ENCODE measurements at places on chromosomes 4 and X. TPM values are rescaled to one million over a fixed set of nuclear protein-coding genes. Genes with fewer than 3 reads are reported as not detected.

The MAGEA12 gene
- total RNA-seq, result not detected

DNA sequence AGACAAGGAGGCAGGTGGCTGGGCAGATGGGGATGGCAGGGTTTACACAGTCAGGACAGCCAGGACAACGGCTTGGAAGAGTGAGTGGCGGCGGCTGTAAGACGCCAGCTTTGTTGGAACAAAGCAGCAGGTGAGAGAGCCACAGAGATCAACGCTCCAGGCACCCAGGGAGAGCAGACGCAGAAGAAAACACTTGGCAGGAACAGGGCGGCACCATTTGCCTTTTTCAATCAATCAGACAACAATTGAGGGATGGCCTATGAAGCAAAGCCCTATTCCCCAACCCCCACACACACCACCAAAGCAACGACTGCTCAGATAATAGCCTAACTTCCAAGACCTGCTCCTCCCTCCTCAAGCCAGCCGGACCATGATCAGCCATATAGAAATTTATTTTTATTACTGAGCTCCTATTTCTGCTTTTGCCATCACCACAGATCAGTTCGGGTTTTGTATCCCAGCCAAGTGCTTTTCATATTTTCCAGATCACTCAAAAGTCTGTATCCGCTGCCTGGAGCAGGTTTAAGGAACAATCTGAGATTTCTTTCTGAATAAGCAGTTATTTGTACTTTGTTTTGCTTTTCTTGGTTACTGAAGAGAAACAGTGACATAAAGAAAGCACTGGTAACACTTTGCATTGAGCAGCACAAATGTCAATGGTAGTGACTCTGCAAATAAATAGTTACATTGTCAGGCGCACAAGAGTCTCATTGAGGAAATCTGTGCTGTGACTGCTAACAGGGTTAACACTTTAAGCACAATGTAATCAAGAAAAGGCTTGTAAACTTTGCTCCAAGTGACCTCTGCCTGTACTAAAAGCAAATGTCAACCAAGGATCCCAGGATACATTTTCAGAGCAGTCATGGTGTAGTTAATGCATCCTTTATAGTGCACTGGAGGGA lies 81.8 kb upstream of the RBPJ start:
- no peak for DNase-seq

DNA sequence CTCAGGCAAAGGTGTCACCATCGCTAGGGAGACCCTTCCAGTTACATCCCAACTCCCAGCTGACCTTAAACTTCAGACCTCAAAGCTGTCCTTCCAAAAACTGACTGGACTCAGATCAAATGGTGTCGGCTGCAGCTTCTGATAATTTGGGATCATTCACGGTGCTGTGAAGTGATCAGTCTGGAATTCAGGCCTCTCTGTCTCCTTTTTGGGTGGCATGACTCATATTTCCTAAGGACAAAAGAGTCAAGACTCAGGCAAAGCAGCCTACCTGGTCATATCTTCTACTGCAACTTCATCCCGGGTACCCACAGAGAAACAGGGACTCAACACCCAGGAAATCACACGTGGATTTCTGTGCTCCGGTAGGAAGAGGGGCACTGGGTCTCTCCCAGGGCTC lies 87.6 kb downstream of the SORCS2 start:
- peak; percentile 51 for DNase-seq

The CT45A5 gene
- total RNA-seq, result not detected

- no peak for DNase-seq
Observed at GRCh38 chr4:165449333-165449732, 70.5 kb downstream of the CPE start.

DNA sequence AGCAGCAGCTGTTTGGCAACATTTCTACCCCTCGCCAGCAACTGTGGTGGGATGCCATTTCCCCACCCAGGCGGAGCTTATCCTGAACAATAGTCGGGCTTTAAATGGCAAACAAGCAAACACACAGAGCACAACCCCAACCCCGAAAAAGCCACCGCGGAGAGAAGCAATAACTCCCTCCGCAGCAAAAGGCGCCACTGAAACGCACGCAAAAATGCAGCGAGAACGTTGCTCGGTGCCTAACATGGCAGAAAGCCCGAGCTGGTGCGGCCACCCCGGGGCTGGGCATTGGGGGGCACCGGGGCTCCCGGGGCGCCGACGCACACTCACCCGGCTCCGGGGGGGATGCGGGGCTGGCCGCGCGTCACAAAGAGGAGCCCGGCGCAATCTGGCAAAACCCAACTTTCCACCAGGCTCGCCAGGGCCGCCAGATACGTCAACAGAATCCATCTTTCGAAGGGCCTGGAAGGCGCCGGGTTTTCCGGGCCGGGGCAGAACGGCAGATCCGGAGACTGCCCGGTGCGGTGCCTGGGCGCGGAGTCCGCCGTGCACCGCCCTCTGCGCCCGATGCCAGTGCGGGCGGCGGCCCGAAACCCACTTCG lies 818 bp downstream of the RAI2 start:
- DNase-seq, result no peak

GRCh38 chrX:15177316-15177715 lies 92.6 kb downstream of the ASB9 start:
- no peak for DNase-seq

GRCh38 chrX:94908171-94908570 lies 1234.2 kb downstream of the FAM133A start:
- DNase-seq, result no peak

GRCh38 chr4:140736669-140737343 lies 19.4 kb downstream of the TBC1D9 start:
- DNase-seq, result no peak

GRCh38 chrX:455673-456072 lies 69.0 kb upstream of the PPP2R3B start:
- DNase-seq, result no peak

The CEP135 gene
- total RNA-seq, result 3.7 TPM

- DNase-seq, result no peak
Observed at GRCh38 chr4:72714482-72715279, 145.7 kb upstream of the ADAMTS3 start.

DNA sequence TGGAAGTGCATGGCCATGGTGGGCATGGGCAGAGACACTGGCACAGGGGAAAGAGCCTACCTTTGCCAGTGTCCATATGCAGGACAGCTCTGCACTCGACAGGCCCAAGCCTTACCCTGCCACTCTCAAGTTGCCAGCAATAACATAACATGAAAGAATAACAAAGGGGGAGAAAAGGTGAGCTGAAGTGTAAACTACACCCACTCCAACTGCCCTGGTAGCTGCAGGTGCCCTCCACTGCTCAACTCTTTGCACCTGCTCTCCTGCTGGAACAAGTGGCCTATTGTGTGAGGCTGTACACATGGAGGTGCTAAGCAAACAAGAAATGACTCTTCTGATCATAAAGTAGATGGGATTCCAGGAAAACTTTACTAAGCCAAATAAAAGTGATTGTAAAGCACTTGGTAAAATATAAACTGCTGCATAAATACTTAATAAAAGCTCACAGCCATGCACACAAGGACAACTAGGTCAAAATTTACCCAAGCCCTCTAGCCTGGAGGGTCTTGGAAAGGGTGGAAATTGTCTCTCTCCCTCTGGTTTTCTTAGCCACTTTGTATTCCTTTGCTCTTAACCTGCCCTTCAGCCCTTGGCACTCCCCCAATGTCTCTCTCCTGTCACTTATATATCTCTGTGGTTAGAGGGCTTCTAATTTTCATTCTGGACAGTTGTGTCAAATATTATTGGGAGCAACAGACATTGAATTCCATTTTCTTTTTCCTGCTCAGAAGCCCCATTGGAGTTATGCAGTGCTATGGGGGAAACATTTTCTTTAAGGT lies 261.2 kb upstream of the GPC4 start:
- DNase-seq, result no peak

GRCh38 chr4:136946307-136946907 lies 585.9 kb downstream of the PCDH18 start:
- no peak for DNase-seq

DNA sequence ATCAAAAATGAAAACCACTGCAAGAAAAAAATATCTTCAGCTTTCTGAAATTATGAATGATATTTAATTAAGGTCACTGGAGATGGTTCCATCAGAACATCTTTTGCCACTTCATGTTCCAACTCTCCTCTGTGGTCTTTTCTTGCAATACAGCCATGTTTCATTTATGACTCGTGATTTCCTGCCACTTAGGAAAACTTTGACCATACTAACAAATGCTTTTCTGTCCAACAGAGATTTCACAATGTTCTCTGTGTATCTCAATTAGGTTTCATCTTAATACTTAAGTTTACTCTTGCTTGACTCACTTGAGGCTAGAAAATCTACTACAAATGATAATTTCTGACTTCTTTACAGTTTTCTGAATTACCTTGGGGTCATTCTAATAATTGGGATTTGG lies 330.9 kb downstream of the CXXC4 start:
- peak; percentile 75 for DNase-seq

- peak; percentile 25 for DNase-seq
Observed at GRCh38 chr4:110250023-110250387, 51.6 kb upstream of the ELOVL6 start.

The TMPRSS11F gene
- 2.3 TPM for total RNA-seq

GRCh38 chr4:165927815-165928214 lies 54.8 kb downstream of the TLL1 start:
- DNase-seq, result no peak

DNA sequence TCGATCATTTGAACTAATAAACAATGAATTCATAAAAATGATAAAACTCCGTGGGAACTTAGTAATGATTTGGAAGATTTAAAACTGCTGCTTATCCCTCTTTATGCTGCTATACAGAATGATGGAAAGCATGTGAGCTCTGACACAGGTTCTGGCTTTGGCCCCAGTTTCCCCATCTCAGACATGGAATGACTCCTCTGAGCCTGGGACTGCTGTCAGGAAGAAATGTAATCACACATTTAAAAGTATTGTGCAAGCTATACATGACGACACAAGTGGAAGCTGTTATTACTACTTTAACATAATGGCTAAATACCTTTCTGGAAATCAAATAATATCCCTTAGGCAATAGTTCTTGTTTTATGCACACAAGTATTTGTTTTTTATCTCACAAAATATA lies 161.7 kb downstream of the DCHS2 start:
- DNase-seq, result peak; percentile 74

DNA sequence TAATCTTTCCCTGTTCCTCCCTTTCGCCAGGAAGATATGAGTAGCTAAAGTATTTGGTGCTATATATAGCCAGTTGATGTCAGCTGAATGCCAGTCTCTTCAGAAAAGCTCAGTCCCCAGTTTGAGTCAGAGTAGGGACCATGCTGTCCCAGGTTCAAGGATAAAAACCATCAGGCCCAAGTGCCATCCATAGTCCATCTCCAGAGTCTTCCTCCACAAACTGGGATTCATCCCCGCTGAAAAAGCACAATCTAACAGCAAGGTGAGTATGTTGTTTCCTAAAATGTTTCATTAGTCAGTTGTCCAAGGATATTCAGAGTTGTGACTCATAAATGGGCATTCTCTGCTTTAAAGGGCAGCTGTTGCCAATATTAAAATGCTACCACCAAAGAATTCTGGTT lies at the start of gene MYOZ2:
Gene MYOZ2, plus strand, starts transcription at position 112 of the 401 bp plus-strand sequence. CDS start 694 bp downstream, outside the sequence.
- DNase-seq, result peak; percentile 48

The DCX gene
- total RNA-seq, result not detected

The C4orf50 gene
- total RNA-seq, result not detected

The RHOH gene
- 0.53 TPM for total RNA-seq

- DNase-seq, result peak; percentile 92
Observed at GRCh38 chrX:22220941-22221340, 51.8 kb upstream of the CBLL2 start.

DNA sequence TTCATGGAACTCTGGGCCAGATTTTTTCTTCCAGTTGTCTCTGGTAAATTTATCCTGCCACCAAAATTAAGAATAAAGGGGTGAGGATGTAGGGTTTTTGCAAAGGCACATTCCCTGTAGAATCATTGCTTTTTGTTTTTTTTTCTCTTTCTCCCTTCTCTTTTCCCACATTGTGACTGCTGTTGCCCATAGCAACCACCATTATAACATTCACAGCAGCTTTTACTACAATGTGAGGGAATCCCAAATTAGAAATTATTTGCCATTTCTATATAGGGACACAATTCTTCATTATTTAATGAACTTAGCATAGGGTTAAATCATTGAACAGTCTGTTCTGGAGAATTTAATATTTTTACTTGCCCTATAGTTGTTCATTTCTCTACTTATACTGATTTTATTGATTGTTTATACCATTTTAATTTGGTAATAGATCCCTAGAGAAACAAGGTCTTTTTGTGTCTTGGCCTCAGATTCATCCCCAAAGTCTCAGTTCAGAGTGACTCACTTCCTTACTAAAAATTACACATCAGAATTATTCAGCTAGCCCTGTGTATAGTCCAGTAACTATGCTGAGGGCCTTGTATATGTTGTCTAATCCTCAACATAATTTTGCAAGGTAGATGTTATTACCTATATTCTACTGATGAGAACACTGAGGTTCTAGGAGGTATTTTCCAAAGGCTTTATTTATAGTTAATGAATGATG lies 80.8 kb upstream of the ANK2 start:
- DNase-seq, result peak; percentile 41

DNA sequence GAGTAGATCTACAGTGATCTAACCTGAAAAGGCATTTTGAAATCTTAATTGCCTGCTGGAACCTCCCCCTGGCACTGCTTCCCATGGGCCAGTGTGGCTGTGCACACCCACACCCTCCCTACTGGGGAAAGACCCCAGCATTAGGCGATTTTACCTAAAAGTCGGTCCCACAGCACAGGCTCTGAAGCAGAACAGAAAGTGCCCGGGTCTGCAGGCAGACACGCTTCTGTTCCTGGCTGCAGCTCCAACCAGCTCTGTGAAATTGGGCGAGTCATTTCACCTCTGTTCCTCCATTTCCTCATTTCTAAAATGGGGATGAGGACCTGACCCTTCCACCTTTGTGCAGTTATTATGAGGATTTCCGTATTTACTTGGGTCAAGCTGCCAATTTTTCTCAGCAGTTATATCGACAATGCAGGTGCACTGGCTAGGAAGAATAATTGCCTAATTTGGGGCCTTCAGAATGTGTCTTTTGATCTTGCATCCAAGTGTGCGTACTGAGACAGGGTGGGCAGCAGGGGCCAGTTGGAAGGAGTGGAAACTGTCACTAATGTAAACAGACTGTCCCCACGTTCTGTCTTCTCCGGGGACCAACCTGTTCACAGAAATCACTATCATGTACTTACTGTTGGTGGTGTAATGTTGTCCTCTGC lies 7.1 kb downstream of the KLF3 start:
- no peak for DNase-seq

GRCh38 chr4:5926598-5926997 lies 33.7 kb upstream of the CRMP1 start:
- no peak for DNase-seq

The ASIC5 gene
- total RNA-seq, result not detected

The BRS3 gene
- not detected for total RNA-seq

The GLRA2 gene
- not detected for total RNA-seq

- DNase-seq, result peak; percentile 83
Observed at GRCh38 chrX:52346174-52347165, 22.4 kb upstream of the XAGE2 start.

The PDGFRA gene
- 2.1 TPM for total RNA-seq

GRCh38 chrX:48715876-48716502 lies 19.5 kb downstream of the SUV39H1 start:
- no peak for DNase-seq

All from bronchial epithelial cell (primary cell).